ENCODE measurements at places on chromosomes 12 and 14.

DNA sequence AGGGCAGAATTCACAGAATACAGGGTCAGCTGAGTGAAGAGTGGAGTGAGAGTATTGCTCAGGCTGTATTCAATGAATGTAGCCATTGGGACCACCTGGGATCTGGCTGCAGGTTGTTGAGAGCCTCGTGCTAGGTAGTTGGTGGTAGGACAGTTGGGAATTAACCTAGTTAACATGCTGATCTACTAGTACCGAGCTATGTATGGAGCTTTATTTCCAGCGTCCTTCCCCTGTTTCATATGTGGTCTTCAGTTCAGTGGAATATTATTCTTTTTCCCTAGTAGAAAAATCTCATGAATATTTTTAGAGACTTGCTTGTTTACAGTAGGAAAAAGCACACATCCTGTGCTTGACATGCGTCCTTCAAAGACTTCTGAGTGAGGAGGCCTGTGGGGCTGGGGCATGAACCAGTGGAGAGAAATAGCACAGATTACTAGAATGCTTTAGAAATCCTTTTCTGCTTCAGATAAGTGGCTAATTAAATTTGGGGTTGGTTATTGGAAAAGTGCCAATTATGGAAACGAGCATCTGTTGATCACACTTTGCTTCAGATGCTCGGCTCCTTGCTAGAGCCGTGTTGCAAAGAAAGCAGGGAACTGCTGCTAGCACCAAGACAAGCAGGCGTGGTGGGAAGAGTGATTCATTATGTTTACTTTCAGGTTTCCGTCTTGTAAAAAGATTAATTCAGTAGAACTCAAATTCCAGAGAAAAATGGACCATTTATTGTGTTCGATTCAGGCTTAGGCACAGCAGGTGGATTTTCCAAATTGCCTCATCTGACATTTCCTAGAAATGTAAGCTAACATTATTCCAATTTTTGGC is 53.6 kb downstream of the ARF6 start:
- DNase-seq: no peak

- DNase-seq: no peak
These were observed 3.0 kb upstream of the PLEKHG6 start for GRCh38 chr12:6307529-6307928.

DNA sequence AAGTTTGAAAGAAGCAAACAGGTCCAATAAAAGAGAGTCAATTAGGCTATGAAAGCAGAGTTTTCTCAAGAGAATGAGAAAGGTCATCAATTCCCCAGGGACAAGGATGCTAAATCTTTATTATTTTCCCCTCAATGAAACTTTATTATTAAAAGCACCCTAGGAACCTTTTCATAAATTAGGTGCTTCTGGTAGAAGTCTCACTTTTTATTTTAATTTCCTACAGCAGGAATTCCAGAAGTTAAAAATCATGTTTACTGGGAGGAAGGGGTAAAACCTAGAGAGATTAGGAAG is 223.2 kb upstream of the SOX5 start:
- no peak for DNase-seq

DNA sequence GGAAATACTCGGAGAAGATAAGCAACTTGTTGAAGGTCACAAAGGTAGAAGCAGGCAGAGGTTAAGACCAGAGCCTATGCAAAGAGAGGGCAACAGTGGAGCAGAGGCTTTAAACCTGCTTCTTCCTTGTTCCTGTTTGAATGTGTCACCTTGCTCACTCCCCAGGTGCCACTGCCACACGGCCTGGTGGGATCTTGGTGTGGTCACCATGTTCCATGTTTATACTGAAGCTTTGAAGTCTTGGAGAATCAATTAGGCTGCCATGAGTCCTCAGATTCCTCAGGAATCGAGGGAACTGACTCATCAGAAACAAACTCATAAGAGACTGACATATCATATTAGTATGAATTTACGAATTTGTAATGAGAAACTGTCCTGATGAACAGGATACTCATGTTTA is 46.8 kb downstream of the IQSEC3 start:
- DNase-seq: no peak

- DNase-seq: no peak
These were observed 17.9 kb upstream of the CFAP54 start for GRCh38 chr12:96471368-96472050.

DNA sequence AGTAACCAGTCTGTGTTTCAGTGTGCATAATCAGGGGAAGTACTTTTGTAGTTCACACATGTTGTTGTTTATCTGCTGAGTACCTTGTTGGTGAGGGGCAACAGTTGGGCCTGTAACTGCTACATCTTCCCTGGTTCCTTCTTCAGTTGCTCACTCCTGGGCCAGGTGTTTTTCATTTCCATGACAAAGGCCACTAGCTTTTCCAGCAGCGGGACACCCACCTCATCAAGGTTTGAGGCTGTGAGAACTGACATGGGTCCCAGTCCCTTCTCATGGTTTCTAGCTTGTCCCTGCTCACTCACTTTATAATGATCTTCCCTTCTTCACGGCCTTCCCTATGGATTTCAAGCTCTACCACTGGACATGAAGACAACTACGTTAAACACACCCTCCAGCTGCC is 1.5 kb upstream of the NOXRED1 start:
- DNase-seq: no peak

DNA sequence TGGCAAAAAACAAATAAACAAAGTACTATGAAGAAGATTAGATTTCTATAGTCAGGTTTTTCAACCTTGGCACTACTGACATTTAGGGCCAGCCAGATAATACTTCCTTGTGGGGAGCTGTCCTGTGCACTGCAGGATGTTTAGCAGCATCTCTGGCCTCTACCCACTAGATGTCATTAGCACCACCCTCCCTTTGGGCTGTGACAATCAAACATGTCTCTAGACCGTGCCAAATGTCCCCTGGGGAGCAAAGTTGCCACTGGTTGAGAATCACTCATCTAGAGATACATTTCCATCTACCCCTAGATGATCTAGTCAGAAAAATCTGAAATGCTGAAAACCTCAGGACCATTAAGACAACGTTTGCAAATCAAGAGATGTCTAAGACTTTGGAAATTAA is 29.9 kb downstream of the SRRM4 start:
- no peak for DNase-seq

DNA sequence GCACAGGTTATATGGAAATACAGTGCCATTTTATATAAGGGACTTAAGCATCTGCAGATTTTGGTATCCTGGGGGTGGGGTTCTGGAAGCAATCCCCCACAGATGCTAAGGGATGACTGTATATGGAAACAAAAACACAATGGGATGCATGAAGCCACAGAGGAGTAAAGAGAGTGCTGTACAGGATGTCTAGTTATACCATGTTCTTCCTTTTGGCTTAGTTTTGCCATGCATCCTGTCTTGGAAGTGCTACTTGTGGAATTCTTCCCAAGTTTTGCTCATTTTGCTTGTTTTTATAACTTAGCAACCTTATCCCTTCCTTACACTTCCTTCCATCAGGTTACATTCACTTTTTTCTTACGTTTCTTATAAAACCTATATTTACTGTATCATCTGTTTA is 55.6 kb downstream of the TRMT5 start:
- DNase-seq: no peak

DNA sequence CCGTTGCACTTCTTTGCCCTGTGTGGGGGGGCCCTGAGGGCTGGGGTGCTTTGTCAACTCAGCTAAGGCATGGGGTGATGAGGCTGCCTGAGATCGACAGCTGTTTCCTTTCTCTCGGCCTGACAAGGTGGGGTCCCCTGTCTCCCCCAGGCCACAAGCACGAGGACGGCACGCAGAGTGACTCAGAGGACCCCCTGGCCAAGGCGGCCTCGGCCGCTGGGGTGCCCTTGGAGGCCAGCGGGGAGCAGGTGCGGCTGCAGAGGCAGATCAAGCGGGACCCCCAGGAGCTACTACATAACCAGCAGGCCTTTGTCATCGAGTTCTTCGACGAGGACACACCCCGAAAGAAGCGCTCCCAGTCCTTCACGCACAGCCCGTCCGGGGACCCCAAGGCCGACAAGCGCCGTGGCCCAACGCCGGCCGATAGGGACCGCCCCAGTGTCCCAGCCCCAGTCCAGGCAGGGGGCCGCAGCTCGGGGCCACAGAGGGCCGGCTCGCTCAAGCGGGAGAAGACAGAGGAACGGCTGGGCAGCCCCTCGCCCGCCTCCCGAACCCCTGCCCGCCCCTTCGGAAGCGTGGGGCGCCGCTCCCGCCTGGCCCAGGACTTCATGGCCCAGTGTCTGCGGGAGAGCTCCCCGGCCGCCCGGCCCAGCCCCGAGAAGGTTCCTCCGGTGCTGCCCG is 18.8 kb downstream of the CEP170B start:
- no peak for DNase-seq

DNA sequence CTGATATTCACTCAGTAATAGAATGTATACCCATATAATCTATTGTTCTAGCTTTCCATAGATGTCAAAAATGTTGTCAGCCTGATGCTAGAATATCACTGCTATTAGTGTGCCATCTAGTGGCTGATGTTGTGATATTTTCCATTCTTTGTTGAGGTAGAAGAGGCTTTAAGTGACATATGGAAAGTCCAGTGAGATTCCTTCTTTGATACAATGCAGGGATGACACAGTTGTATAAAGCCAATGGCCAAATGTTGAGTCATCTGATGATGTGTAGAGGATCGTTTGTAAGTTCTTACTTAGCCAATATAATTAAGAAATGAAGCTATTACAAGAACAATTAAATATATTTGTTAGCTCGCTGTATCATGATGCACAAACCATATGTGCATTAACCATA is 58.1 kb upstream of the PCED1B start:
- DNase-seq: peak; percentile 91

DNA sequence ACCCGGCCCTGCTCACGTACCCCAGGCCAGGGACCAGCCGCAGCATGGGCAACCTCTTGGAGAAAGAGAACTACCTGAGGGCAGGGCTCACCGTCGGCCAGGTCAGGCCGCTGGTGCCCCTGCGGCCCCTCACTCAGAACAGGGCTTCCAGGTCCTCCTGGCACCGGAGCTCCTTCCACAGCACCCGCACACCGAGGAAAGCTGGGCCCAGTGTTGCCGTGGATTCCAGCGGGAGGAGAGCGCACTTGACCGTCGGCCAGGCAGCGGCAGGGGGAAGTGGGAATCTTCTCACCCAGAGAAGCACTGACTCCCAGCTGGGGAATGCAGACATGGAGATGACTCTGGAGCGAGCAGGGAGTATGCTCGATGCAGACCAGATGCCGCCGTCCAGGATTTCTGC is 7.9 kb upstream of the VAMP1 start:
- DNase-seq: no peak

DNA sequence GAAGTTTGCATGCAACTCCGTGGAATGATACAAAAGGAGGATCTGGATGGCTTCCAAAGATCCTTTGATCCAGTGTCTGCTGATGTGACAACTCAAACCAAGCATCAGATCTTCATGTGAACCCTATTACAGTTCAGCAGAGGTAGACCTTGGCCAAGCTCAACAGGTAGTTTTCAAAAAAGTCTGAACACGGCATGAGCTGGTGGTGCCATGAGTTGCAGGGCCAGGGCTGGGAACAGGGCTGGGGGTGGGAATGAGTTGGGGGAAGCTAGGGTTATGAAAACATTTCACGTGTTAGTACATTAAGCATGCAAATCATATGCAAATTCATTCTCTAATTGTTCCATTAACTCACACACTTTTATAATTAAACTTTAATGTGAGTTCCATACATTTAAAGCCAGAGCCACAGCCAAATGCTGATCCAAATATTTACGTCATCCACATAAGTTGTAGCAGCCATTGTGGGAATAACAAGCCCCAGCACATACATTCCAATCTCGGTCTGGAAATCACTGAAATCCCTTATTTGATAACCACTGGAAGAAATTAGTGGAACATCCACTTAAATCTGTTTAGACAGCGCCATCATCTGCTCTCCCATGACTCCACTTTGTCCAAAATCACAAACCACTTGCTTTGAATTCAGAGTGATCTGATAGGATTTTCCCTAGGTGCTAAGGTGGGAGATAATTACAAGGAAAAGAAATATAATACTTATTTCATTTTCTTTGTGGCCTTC is 158.5 kb downstream of the APAF1 start:
- DNase-seq: no peak

- no peak for DNase-seq
These were observed 216.1 kb downstream of the PPM1H start for GRCh38 chr12:62718762-62719426.

- no peak for DNase-seq
These were observed 8.6 kb upstream of the TMEM119 start for GRCh38 chr12:108606492-108606891.

GRCh38 chr14:60756847-60757246 is 22.3 kb downstream of the MNAT1 start:
- DNase-seq: no peak

- DNase-seq: no peak
These were observed 55.0 kb downstream of the EMP1 start for GRCh38 chr12:13251521-13251920.

- no peak for DNase-seq
These were observed 33.3 kb upstream of the CCND2 start for GRCh38 chr12:4240161-4240783.

GRCh38 chr14:20376071-20376588 is 32.7 kb downstream of the PARP2 start:
- no peak for DNase-seq

- no peak for DNase-seq
These were observed 54.2 kb upstream of the GPATCH2L start for GRCh38 chr14:76097547-76097946.

DNA sequence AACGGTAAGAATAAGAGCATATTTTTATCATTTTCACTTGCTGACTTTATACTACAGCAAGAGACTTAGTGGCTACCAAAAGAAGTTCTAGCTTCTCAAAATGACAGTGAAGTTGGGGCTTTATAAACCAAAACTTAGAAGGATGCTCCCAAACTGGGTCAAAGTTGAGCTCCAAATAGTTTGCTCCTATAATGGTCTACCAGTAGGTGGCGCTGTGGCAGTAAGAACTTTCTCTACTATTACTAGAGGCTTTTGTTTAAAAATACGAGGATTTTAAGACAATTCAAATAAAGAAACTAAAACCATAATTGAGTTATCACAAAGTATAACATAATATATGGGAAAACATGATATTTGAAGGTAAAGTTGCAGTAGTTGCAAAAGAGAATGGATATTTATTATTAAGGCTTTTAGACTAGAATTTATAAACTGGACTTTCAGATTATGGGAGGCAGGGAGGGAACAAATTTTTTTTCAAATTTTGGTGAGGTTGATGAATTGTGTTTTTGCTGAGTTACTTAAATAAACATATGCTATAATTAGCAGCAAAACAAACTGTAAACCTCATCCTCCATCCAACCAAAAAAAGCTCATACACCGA is 75.0 kb downstream of the TGFB3 start:
- no peak for DNase-seq

DNA sequence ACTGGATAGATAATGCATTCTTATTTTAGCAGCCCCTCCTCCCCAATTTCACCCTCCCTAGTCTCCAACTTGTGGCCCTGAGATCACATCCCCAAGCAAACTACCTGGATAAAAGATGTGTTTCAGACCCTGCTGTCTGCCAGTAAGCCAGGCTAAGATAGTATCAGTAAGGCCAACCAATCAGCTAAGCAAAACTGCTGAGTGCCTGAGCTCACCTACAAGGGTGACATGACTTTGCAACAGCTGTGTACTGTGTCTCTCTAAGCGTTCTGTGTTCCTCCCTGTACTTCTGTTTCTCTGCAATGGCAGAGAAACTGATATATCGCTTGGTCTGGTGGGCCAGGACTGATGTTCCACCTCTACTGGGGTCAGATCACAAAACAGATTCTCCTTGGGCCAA is 224.9 kb downstream of the BTG1 start:
- no peak for DNase-seq

GRCh38 chr14:60154671-60155070 is 10.5 kb downstream of the DHRS7 start:
- no peak for DNase-seq

Measured in HS-27A (cell line).